ENCODE measurements at places on chromosomes 5 and 9. TPM values are rescaled to one million over a fixed set of nuclear protein-coding genes. Genes with fewer than 3 reads are reported as not detected.

The C5orf58 gene
- total RNA-seq: not detected

The CARTPT gene
- not detected for total RNA-seq

The WHRN gene
- total RNA-seq: 12.8 TPM

The TAF11L10 gene
- not detected for total RNA-seq

The PTPRD gene
- 0.02 TPM for total RNA-seq

The SPINK13 gene
- not detected for total RNA-seq

The CA9 gene
- 8.5 TPM for total RNA-seq

The FOXB2 gene
- total RNA-seq: not detected

The TAF1L gene
- total RNA-seq: not detected

The CDKN2B gene
- 9.8 TPM for total RNA-seq

The HRH2 gene
- total RNA-seq: 0.12 TPM

The CDH18 gene
- total RNA-seq: not detected

The CRHBP gene
- not detected for total RNA-seq

- DNase-seq: no peak
Observed at GRCh38 chr5:103561685-103562452, 720 bp downstream of the NUDT12 start.

DNA sequence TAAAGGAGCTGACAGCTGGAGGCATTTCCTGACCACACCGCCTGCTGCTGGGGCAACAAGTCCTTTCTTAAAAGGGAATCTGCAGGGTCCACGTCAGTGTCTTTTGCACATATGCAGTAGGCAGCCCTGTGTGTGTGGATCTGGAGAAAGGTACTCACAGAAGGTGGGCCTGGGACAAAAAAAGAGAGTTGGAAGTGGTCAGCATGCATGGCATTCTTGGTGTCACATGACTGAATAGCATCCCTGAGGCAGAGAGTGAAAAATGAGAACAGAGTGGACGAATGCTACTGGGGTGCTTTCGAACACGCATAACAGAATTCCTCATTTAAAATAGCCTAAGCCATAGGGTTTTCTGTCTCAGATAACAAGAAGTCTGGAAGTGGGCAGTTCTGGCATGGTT lies 47.0 kb downstream of the DNAJC21 start:
- no peak for DNase-seq

DNA sequence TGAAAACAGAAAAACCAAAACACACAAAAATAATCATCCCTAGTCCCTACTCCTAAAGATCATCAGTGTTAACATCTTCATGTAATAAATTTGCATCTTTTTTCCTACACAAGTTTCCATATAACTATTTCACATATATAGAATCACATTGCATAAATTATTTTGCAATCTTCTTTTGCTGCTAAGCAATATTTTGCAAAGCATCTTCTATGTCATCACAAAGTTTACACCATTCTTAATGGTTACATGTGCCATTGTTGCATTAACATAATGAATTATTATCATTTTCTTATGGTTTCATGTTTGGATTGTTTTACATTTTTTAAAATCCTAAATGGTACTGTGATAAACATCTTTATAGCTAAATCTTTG lies 17.8 kb downstream of the SH3TC2 start:
- DNase-seq: no peak

GRCh38 chr5:146510559-146511125 lies 5.3 kb downstream of the GPR151 start:
- DNase-seq: no peak

DNA sequence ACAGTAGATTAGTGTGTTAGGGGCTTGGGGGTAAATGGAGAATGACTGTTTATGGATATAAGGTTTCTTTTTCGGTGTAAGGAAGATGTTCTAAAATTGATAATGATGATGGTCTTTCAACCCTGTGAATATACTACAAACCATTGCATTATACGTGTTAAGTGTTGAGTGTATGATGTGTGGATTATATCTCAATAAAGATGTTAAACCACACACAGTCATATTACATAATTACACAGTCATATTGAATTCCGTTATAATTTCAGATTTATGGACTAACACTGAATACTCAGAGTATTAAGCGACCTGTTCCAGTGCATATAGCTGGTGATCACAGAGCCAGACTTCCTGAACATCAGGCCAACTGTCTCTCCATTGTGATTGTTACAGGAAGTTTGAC lies 68.1 kb downstream of the F2RL2 start:
- DNase-seq: no peak

GRCh38 chr5:116577064-116577788 lies 2.6 kb upstream of the SEMA6A start:
- DNase-seq: no peak

GRCh38 chr9:77843076-77843870 lies 188.3 kb downstream of the GNAQ start:
- no peak for DNase-seq

- no peak for DNase-seq
Observed at GRCh38 chr5:55316289-55316688, 8.5 kb downstream of the MTREX start.

DNA sequence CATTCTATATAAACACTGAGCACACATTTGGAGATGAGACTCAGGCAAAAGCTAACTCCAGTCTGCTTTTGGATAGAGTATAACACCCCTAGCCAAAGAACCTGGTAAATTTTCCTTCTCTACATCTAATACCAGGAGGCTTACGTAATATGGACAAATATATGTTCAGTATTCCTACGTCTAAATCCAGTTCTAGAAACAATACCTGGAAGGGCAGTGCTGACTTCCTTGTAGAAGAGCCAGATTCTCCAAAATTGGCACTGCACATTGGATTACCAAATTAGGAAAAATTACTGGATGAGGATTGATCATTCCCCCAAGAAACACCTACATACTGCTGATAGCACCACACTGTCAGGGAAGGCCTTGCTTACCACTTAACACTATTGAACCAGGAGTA lies 247.4 kb downstream of the SAXO1 start:
- DNase-seq: no peak

DNA sequence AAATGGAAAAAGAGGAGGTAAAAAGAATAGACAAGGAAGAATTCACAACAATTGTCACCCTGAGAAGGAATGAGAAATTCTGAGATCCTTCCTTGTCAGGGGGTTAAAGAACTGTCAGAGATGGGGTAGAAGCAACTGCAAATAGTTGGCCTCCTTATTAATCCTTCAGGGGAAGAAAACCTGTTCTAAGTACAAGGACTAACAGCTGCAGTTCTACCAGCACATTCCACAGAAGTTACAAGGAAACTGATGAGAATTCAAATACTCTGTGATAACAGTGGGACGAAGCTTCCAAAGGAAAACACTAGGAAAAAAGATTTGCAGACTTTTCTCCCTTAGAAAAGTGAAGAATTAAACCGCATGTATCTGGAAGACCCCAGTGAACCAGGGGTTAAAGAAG lies 93.7 kb downstream of the OR2K2 start:
- no peak for DNase-seq

DNA sequence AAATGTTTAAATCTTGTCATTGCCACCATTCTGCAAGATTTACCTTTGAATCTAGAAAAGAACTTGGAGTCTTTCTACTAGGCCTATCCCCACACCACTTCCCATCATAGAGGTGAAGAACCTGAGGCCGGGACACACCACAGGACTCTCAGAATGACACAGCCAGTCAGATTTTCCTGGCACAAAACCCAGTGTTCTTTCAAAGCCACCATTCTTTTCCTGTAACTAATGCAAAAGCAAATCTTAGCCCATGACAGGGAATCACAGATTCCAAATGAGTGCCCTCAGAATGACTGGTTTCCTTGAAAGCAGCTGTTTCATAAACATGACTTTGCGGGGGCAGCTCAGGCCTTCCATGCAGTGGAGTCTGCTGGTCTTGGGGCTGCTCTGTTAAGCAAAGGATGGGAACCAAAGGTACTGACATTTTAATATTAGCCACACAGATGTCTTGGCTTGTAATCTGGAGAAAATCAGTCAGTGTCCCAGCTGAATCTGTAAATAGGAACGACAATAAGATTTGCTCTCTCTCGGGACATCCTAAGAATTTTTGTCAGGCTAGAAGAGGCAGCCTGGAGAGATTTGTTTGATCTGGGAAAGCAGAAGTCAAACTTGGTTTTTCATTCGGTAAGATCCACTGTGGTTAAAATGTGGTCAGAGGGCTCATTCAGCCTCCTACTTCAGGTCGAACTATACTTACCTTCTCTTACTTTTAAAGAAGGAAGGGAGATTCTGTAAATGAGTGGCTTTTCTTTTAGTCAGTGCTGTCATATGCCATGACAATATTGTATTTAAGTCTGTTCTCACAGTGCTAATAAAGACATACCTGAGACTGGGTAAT lies 115.1 kb downstream of the PALM2AKAP2 start:
- no peak for DNase-seq

DNA sequence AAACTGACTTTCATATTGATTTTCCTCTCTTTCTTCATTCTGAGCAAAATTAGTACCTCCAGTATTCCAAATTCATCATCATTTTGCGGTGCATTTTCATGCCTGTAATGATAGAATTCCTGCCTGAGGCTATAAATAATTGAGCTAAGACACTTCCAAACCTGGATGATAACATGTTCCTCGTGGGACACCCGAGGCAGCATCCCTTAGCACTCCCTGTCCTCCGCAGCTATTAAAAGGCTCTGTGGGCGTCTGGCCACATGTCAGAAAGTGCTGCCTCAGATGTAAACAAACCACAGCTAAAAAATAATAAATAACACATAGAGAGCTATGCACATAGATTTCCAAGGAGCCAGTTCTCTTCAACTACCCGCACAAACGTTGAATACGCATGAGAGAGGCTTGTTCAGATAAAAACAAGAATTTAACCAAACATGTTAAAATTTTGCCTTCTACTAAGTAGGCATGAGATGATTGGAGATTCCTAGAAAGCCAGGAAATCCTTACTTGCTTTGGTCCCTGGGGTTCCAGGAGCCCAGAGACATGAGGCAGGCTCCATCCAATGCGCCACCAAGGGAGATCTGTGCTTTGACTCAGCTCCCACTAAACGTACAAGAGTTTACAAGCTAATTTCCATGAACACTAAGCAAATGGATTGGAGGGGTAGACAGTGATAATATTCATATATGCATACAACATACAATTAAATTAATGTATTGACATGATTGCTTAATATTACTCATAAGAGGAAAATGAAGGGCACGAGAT lies 82.7 kb downstream of the SHC3 start:
- DNase-seq: no peak

DNA sequence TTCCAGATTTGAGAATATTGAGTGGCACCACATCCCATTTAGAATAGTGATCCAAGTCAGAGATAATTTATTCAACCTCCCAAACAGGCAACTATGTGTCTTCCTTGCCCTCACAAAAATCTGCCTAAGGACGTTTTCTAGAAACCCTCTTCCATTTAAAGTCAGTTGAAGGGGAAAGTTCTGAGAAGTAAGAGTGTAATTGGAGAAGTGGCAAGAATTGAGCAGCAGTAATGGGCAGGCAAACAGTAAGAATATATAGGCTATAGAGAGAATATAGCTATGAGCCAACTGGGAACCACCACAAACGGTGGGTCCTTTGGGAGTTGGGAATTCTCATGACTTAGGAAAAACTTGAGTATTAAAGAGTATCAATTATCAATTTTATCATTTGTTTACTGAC lies 31.1 kb upstream of the CETN3 start:
- no peak for DNase-seq

DNA sequence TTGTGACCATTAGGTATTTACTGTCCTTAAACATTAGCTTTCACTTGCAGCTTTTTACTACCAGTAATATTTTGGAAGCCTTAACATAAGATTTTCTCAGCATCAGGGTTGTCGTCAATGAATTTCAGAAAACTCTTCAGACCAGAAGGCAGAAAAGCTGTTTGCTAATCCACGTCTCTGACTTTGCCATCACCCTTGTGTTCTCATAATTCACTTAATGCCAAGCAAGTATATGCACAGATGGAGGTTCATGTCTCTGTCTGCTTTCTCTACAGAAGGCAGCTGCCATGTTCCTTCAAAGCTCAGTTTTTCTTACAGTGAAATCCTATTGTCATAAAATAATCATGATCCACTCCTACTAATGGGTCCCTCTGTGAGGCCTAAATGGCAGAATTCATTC lies 37.7 kb upstream of the LRRC19 start:
- DNase-seq: no peak

DNA sequence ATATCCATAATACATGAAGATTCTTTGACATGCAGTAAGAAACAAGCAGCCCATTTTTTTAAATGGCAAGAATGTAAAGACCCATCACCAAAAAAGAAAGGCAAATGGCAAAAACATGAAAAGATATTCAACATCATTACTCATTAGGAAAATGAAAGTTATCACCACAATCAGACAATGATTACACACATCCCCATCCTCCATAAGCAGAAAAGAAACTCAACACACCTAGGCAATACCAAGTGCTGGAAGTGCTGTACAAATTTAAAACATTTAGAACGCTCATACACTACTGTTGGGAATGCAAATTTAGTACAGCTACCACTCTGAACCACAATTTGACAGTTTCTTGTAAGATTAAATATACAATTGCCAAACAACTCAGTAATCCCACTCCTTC lies 466.7 kb downstream of the ACTL7B start:
- no peak for DNase-seq

DNA sequence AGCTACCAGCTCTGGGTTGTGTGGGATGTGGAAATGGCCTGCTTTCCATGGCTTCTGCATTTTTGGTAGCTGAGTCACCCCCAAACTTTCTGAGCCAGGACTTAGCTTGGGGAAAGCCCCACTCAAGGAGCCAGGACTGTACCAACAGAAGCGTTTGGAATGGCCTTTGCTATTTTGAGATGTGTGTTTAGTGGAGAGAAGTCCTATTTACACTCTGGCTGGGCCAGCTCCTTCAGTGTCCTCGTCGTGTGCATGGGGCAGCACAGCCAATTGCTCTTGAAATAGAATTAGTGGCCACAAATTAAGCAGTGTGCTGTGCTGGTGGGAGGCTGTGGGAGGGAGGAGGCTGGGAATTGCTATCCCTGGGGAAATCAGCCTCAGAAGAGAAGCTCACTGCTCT lies 51.6 kb downstream of the ENTREP1 start:
- DNase-seq: no peak

GRCh38 chr5:29197631-29198454 lies 1995.6 kb upstream of the CDH6 start:
- DNase-seq: no peak

- DNase-seq: no peak
Observed at GRCh38 chr9:109171926-109172325, 4.9 kb upstream of the FRRS1L start.

DNA sequence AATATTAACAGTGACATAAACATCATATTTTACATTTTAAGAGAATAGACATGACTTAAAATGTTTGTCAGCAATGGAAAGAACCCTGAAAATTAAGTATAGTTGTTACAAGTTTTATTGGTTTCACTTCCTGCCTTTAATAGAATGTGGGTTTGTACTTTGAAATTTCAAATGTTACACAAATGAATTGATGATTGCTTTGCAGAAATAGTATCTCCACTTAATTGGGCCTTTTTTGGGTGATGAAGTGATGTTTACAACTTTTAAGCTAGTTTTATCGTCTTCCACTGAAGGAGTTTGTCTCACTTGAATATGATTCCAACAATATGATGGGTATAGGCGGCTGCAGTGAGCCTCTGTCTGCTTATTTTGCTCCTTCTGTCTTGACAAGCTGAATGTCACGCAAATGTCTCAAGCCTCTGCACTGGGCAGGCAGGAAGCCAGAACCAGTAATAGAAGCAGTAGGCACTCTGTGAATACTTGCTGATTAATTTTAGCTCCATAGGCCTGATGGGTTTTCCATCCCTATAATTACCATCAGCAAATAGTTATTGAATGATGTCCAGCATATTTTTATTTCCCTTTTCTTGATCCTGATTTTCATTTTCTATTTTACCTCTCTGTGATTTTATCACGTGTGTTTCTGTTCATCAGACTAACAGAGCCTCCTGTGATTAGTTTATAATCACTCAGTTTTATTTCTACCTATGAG lies 10.6 kb upstream of the NR3C1 start:
- DNase-seq: no peak

GRCh38 chr9:96025995-96026602 lies 150.6 kb downstream of the ERCC6L2 start:
- no peak for DNase-seq

GRCh38 chr5:125336401-125336800 lies 590.0 kb upstream of the ZNF608 start:
- no peak for DNase-seq

Measured in HCT116 (cell line).